ENCODE measurements at places on chromosomes 7 and 10.
A peak's percentile ranks its signal among the peaks of the same experiment; 100 is the strongest.

GRCh38 chr10:48533540-48533939 lies 71.3 kb downstream of the ARHGAP22 start:
- no peak for DNase-seq

GRCh38 chr10:48400129-48400849 lies 93.8 kb downstream of the MAPK8 start:
- peak; percentile 68 for DNase-seq

GRCh38 chr7:124856299-124856888 lies 73.2 kb downstream of the POT1 start:
- DNase-seq, result peak; percentile 44

DNA sequence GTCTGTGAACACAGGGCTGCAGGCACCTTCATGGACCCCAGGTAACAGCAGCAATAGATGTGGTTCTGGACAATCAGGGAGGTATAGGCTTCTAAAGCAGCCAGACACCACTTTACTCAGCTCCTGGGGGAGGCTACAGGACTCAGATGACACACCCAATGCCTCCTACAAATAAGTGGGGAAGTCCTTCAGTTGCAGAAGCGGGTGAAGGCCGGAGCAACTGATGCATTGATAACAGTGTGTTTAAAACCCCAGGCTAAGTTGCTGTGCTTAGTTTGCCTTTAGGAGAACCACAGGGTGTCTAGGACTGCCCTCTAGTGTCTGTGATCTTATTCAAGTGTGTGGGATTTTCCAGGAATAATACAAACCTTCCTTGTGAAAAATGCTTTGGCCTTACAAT lies 5.9 kb upstream of the ITGA8 start:
- DNase-seq, result peak; percentile 69

GRCh38 chr10:128539510-128540127 lies 413.4 kb upstream of the MKI67 start:
- DNase-seq, result no peak

GRCh38 chr7:155227788-155228458 lies 69.8 kb upstream of the INSIG1 start:
- no peak for DNase-seq

- DNase-seq, result peak; percentile 81
Observed at GRCh38 chr7:104137971-104138370, 69.8 kb downstream of the ORC5 start.

All from fibroblast of skin of back (primary cell).